ENCODE measurements at places on chromosomes 7 and 10.

DNA sequence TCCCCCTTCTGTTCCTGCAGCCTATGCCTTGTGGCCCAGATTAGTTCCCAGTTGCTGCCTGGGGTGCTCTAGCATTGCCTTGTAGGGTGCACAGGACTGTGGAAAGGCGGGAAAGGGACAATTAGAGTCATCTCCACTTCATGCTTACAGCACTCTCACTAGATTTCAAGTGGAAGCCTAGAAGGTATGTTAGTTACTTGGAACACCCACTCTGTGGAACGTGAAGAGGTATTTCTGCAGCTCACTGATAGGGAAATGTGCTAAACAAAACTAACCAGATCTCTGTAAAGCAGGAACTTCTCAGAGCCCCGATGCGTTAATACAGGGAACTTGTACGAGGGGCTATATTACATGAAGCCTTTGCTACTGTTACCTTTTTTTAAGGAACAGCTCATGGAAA, 19.4 kb downstream of the STMP1 start:
- no peak for DNase-seq

DNA sequence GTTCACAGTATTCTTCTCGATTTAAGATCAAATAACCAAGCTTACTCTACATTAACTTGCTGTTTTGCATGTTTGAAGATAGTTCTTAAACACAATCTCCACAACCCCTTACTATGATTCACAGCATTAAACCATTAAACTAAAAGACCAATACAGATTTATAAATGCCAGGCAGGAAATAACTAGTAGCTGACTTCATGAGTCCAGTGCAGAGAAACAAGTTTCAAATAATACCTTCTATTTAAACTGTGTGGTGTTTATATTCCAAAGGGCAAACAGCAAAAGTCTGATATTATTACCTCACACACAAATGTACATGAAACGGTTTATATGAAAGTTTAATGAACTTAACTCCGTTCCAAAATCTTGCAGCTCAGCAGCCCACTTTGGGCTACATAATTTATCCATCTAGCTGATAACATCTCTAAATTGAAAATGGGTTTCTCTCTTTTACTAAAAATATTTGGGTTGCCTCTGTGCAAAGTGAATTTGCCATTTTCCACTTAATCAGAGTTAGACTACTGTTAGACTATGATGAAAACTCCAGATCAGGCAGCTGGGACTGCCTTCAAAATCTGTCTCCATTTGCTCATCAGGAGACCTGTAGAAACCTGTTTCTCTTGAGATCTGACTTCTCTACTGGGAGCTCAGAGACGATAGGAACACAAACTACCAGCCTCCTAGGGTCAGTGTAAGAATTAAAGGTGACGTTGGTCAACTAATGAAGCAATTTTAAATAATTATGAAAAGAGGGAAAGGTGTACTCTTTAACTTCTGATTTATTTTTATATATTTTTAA, 287.3 kb downstream of the FZD1 start:
- DNase-seq = no peak

DNA sequence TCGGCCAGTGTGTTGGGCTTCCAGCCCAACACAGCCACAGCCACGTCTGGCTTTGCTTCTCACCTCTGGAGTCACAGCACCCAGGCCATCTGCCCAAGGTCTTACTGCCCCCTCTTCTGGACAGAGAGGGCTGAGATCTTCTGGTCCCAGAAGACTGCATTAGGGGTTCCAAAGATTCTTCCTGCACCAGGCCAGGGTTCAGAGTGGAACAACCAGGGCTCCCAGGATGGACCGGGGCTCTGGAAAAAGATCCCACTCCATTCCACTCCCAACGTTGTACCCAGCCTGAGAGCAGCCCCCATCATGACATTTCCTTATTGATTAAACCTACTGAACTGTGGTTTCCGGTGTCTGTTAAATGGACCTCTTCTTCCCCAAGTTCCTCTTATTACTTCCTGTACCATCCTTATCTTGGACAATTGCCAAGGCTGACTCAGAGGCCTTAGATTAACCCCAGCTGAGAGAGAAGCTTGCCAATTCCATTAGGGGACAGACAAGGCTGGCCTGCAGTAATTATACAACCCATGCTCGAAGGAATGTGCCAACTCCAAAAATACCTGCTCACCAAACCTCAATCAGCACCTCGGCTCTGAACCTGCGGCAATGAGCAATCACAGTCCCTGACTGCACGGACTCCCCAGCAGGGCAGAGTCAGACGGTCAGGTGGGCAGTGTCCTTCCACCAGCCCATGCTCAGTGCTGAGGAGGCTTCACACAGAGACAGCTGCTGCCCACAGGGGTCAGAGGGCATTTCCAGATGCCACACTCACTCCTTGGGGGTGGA, 47.9 kb upstream of the NPFFR1 start:
- no peak for DNase-seq

GRCh38 chr10:340646-341045, 205.4 kb downstream of the ZMYND11 start:
- no peak for DNase-seq

GRCh38 chr7:134539380-134540004, 9.4 kb upstream of the AKR1B15 start:
- no peak for DNase-seq

GRCh38 chr7:22127835-22128527, 182.3 kb upstream of the CDCA7L start:
- DNase-seq = no peak

DNA sequence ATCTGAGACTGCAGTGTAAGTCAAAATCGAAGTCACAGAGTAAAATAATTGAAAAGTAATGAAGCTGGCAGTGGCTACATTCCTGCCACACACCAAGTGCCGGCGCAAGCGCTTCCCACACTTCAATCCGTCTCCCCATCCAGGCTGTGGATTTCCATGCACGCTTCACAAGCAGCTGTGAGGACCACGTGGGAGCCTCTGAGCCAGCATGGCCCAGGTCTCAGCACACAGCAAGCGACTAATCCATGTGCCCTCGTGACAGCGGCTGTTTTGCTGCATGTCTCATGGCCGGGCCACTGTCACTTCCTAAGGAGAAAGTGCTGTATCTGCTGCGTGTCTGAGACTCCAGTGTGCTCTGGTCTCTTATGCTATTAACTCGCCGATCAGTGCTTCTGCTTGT, 566.9 kb downstream of the DNAJB6 start:
- DNase-seq = no peak

DNA sequence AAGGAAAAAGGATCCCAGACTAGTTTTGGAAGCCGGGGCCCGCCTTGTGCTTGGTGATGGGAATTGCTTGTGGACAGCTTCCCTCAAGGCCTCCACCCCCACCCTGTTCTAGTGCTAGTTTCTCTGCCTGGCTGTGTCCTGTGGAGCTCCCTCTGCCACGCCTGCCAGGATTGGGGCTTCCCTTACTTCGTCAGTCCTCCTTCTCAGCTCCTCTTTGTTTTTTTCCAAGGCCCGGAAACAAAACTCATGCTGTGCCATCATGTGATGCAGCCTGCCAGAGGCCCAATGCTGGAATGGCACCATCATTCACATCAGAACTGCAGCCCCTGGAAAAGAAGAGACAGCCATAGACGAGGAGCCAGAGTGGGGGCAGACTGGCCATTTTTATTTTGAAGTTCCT, 11.2 kb downstream of the YKT6 start:
- DNase-seq = no peak

- DNase-seq = no peak
Observed at GRCh38 chr7:132009778-132010177, 453.4 kb upstream of the PODXL start.

DNA sequence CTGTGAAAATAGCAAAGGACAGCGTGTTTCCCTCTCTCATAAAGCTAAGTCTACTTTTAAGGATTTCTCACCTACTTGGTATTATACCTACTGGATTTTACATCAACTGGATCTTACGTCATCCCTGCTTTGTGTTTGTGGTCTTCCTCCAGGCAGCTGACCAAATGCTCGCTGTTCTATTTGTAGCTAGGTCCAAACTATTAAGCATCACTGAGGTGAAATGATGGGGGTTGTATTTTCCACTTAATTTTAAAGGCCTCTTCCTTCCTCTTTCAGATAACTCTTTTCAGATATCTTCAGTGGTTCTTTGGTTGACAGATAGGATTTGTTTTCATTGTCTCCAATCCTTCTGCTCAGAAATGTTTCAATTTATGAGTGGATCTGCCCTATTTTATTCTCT, 169.7 kb downstream of the RNLS start:
- no peak for DNase-seq

DNA sequence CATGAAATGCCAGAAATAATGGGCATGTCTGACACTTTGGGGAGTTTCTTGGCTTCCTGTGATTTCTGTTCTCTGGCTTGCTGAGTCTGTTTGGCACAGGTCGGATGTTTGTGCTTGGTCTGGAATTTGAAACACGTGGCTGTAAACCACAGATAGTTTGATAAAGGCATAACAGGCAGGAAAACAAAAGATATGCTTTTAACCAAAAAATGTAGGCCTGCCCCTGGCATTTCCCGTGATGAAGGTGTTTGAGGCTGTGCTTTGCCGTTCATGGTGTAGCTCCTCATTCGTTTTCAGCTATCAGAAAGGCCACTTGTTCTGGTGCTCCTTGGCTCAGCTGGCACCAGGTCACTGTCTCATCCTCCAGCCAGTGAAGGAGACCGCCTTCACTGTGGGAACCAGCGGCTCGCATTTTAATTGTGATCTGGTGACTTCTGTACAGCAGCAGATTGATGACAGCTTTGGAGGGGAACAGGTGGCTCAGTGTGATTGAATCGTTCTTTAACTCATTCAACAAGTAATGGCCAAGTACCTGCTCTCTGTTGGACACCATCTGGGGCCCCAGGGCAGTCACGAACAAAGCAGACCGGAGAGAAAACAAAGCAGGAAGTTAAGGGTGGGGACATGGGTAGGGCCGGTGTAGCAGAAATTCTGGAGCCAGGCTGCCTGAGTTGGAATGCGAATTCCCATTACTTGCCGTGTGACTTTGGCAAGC, 111.5 kb downstream of the CCNY start:
- no peak for DNase-seq

GRCh38 chr10:71435571-71436267, 39.0 kb downstream of the CDH23 start:
- DNase-seq = no peak

- DNase-seq = no peak
Observed at GRCh38 chr10:51468424-51468823, 231.0 kb downstream of the CSTF2T start.

- DNase-seq = no peak
Observed at GRCh38 chr7:127798769-127799372, 146.9 kb downstream of the SND1 start.

DNA sequence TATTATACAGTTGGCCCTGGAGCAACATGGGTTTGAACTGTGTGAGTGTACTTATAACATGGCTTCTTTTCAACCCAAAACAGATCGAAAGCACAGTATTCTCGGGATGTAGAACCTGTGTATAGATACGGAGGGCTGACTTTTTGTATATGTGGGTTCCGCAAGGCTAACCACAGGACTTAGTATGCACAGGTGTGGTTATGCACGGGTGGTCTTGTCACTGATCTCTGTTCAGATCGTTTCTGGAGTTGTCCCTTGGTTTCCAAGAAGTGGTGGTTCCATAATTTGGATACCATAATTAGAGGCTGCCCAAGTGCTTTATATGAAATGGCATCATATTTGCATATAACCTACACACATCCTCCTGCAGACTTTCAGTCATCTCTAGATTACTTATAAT, 10.9 kb upstream of the BHLHA15 start:
- no peak for DNase-seq

DNA sequence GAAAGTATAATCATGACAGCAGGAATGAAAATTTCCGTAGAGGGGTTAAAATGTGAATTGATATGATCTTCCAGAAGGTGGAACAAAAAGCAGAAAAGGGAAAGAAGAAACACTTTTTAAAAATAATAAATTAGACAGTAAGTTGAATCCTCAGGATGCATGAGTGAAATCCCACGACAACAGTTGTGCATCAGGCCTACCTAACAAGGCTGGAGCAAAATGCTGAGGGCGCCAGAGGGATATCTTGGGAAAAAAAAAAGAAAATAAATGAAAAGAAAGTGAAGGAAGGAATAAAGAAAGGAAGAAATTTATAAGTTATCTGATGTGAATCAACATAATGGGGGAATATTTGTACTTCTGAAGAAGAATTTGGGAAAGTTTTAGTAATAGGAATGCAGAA, 13.0 kb upstream of the HUS1 start:
- no peak for DNase-seq

DNA sequence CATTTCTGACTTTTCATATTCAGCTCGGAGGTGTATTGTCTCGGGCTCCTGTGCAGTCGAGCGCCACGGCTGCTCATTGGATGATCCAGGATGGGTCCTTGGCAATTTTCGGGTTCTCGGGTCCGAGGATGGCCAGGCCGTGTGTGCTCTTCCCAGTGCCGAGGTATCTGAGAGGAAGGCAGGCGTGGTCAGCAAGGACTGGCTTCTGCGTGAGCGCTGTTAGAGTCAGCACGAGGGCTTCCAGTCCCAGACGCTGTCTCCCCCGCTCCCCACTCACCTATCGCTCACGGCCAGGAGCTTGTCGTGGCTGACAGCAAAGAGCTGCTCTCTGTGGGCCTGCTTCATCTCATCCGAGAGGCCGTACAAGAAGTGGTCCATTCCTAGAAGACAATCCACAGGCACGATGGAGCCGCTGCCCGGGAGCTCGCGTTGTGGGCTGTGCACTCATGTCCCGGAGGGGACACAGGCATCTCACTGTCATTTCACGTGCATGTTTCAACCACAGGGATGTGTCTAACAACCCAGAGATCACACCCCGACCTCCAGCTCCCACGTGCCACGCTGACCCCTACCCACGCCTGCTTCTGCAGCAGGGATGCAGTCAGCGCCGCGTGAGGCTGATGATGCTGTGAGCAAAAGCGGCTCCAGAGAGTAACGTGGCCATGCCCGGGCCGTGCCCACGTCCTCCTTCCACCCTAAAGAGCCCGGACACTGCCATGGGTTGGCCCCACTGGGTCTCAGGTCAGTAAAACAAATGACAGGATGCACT, 34.4 kb downstream of the PITRM1 start:
- DNase-seq = no peak

DNA sequence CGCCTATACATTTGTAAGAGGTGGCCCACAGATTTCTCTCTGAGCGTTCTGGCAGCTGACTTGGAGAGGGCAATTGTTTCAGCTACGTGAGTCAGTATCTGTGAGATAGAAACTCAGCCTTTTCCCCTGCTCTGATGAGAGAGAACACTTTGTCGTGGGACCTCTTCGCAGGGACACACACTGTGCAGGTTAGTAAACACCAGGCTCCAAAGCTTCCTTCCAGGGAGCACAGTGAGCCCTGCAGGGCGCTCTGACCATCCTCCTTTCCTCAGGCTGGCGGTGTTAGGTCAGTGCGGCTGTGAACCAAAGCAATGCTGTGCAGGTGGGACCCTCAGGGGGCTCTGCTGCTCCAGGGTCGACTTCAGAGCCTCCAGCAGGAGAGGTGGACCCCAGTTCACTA, 152.2 kb upstream of the TCF7L2 start:
- DNase-seq = no peak

All from stimulated activated CD8-positive, alpha-beta memory T cell treated with anti-CD3 and anti-CD28 coated beads, Interleukin-2, amount 100 ng/mL, for 1 hour (primary cell).